ENCODE measurements at places on chromosomes 7 and 10. TPM values are rescaled to one million over a fixed set of nuclear protein-coding genes. Genes with fewer than 3 reads are reported as not detected.

- DNase-seq: no peak
These were observed 13.9 kb downstream of the PARD3 start for GRCh38 chr10:34801097-34801733.

- no peak for DNase-seq
These were observed 151.4 kb upstream of the FERD3L start for GRCh38 chr7:19296617-19297016.

DNA sequence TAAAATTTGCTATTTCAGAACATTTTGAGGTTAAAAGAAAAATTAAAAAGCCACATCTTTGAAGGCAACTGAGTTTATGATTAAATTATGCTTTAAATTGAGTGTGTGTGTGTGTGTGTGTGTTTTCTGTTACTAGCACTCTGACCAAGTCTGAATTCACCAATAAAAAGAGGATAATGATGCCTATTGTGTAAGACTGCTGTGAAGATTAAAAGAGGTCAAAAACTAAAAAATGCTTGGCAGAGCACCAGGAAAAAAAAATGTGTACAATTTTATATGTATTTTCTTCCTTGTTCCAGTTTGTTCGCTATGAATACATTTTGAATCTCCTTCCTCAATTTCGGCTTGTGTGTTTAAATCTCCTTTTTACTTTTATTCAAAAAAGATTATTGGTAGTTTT is 316.6 kb upstream of the MAGI2 start:
- no peak for DNase-seq

Gene EN2
- not detected for total RNA-seq

Gene NME8
- total RNA-seq: 0.91 TPM

DNA sequence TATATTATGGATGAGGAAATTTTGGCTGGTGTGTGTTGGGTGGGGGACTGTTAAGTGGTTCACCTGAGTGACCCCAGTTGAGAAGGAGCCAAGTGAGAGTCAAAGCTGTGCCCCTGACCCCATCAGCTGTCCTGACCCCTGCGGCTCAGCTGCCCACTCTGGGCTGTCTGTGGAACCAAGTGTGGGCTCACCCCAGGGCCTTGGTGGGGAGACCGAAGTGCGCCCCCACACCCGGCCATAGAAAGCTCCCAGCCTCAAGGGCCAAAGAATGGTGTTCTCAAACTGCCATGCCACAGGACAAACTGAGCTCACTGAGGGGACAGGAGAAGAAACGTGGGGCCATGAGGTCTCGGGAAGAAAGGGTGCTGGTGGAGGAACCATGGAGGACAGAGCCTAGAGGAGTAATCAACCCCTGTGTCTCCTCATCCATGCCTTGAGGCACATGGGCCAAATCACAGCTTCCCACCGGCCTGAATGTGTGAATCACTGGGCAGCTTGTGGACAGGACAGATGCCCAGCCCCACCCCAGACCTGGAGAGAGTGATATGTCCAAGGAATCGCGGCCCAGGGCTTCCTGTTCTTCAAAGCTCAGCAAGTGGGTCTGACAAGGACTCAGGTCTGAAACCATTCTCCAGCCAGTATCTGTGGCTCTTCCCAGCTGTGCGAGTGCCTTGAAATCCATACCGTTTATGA is 86.2 kb upstream of the CACUL1 start:
- DNase-seq: no peak

Gene RELN
- total RNA-seq: 2.6 TPM

GRCh38 chr7:88092676-88092999 is 127.2 kb downstream of the SRI start:
- DNase-seq: no peak

Gene SMNDC1
- total RNA-seq: 8.0 TPM

Gene MUC3A
- 28.8 TPM for total RNA-seq

DNA sequence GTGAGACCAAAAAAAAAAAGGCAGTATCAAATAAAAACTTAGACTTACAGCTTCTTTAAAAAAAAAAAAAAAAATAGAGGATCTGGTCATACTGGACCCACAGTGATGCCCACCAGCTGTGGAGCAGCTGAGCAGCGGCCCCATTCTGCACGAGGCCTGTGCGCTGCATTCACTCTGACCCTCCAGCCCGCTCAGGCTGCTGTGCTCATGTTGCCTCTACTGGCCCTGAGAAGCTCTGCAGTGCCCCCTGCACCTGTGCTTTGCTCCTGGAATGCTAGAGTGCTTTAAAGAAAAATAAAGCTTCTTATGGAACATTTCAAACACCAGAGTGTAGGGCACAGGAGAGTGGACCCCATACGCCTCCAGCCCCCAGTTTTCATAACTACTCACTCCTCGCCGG is 33.2 kb downstream of the TMEM120A start:
- DNase-seq: no peak

GRCh38 chr7:155746188-155746587 is 66.1 kb downstream of the SHH start:
- DNase-seq: no peak

Gene COL1A2
- 805 TPM for total RNA-seq

GRCh38 chr7:1267016-1267900 is 34.6 kb downstream of the UNCX start:
- no peak for DNase-seq

Gene TMEM213
- total RNA-seq: 0.55 TPM

Gene NPTX2
- total RNA-seq: 5.2 TPM

DNA sequence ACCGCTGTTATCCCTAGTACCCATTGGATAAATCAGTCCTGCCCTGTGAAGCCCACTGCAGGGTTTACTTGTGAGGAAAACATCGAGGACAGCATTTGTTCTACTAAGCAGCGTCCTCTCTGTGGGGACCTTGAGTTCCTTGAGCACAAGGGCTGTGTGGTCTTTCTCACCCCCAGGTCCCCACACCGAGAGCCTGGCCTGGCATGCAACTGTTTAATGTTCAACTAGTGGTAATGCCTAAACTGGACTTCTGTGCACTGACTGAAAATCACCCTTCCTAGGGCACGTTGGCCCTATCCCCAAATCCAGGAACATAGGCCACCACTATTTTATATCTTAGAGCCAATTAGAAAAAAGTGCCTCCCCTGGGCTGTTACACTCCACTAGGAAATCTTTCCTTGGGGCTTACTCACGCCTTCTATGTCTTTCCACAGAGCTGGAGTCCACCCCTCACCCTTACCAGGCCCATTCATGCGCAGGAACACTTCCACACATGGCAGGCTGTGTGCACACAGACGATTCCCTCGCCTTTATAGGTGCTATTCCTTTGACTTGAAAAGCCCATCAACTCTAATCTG is 1.7 kb upstream of the TMEM213 start:
- no peak for DNase-seq

GRCh38 chr10:95728526-95728925 is 27.4 kb upstream of the ENTPD1 start:
- no peak for DNase-seq

DNA sequence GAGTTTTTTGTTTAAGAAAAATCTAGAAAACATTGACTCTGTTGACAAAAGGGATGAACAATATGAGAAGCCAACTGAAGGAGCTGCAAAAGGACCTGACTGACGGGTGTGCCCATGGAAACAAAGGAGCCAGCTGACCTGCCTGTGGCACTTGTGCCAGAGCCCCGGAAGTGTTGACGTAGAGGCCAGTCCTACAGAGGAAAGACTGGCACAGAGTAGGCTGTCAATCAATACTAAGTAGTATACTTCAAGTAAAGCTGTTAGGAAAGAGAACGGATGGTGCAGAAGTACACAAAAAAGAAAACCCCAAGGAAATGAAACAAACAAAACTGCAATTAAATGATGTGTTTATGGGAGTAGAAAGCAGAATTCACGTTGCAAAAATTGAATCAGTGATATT is 19.0 kb upstream of the ABI1 start:
- no peak for DNase-seq

- DNase-seq: no peak
These were observed 2.5 kb downstream of the SLK start for GRCh38 chr10:103969436-103969835.

Gene ODAD2
- 1.3 TPM for total RNA-seq

DNA sequence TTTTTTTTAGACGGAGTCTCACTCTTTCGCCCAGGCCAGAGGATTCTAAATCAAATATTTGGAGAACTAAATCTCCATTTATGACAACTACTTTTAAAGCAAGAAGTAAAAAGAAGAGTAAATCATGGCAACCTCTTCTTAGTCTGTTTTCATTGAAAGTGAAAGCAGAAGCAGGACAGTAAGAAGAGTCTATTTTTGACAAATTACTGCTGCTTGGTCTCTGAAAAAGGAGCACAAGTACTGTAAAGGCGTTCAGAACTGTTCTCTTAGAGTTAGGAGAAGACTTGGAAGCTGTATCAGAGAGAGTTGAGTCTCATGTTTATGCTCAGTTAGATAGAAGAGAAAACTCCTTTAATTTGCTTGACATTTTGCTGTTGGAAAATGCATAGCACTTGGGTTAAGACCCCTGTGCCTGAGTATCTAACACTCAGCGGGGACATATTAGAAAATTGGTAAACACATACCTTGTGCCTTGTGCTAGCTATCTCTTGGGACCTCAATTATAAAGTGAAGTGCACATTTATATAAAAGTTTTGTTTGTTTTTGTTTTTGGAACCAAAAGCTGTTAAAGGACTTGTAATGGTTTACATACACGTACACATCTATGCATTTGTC is 433.0 kb downstream of the ANKRD7 start:
- no peak for DNase-seq

- DNase-seq: no peak
These were observed 75.5 kb upstream of the TRIL start for GRCh38 chr7:29033584-29033983.

- no peak for DNase-seq
These were observed 48.9 kb downstream of the KIFBP start for GRCh38 chr10:69037489-69037888.

DNA sequence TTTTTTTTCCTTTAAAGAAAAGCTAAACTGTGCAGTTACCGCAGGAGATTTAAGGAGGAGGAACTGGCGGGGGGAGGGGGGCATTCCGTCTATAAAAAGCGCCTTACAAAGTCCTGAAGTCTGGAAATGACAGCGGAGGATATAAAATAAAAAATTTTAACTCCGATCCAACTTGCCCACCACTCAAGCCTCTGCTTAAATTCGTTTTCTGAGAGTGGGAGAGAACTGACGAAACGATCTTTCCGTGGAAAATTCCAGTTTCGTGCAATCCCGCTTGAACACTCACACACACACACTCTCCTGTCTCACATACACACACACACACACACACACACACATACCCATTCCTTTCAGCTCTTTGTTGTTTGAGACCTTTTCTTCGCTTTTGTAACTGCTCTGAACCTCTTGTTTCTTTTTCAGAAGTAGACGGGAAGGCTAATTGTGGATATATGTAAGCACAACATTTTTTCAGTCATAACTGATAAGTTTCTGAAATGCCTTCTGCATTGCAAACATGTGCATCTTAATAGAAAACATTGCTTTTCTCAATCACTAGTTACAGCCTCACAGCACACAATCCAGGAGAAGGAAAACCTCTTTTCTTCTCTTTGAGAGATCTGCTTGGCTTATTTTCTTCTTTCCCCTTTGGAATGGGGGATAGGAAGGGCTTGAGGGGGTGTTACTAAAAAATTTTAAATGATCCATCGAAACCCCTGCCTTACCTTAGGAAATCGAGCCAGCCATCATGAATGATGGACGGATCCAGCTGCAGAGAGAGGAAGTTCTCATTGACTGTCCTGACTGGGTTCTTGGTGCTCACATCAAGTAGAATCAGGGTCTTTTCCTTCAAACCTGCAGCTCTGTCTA is 628 bp downstream of the HPSE2 start:
- no peak for DNase-seq

- no peak for DNase-seq
These were observed 89.4 kb downstream of the INPP5A start for GRCh38 chr10:132626761-132627665.

Gene CDHR3
- 2.2 TPM for total RNA-seq

DNA sequence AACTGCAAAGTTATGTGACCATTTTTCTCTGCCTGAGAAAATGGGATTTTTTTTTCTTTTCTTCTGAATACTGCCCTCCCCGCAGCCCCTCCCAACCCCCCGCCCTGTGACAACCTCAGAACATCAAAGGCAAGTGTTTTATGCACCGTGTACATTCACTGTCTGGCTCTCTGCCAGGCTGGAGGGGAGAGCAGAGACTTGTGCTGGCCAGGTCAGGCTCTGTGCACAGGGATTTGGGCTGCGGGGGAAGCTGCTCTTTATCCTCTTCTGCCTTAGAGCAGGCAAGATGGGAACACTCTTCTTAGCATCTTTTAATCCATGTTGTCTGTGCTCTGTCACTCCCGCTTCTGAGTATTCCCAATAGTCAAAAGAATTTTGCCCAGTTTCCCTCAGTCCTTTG is 195.1 kb downstream of the CCSER2 start:
- no peak for DNase-seq

Data from prostate gland (tissue), 2 donors.